Activated CD8-positive, alpha-beta memory T cell treated with anti-CD3 and anti-CD28 coated beads, Interleukin-2, amount 50 U/mL, for 48 hours (primary cell): ENCODE measurements at places on chromosomes 3 and 15.

GRCh38 chr3:7567160-7567559 lies 706.2 kb downstream of the GRM7 start:
- no peak for DNase-seq

GRCh38 chr3:138901567-138901966 lies 45.4 kb downstream of the FOXL2 start:
- DNase-seq = no peak

GRCh38 chr3:127390365-127391025 lies 102.6 kb upstream of the PRR20G start:
- no peak for DNase-seq

GRCh38 chr15:75407083-75407482 lies 38.7 kb upstream of the MAN2C1 start:
- DNase-seq = no peak

DNA sequence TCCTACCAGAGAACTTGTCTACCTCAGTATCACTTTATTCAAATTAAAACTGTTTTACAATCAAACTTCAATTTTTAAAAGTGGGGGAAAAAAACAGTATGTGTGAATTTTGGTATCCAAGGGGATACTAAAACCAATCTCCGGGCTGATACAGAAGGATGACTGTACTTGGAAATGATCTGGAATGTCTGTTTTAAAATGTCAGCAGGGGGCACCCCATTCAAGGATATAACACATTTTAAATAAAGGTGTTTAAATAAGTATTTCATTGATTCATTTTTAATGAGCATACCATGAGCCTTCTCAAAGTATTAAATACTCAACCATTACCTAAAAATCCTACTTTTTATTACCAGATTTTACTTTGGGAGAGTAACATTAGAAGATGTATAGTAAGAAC lies 67.9 kb downstream of the ULK4 start:
- DNase-seq = no peak

- no peak for DNase-seq
Measured at GRCh38 chr3:118511402-118511801, 523.2 kb downstream of the IGSF11 start.
